ENCODE measurements at places on chromosomes 6 and 20.

DNA sequence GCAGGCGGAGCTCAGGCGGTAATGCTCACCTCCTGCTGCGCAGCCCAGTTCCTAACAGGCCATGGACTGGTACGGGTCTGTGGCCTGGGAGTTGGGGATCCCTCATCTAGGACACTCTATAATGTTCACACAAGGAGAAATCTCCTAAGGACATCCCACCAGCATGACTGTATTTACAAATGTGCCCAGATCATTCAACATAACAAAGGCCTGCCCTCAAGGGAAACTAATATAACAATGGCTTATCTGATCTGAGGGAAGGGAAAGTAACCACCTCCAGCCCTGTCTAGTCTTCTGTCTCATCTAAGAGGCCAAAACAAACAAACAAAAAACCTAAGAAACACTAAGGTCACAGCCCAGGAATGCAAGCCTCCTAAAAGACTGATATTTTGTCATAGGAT, 232.8 kb downstream of the RNGTT start:
- H3K4me1 ChIP-seq = peaks cover 4% of the 10 kb centered on the region
- peaks cover 2% of the 10 kb centered on the region for H3K36me3 ChIP-seq
- no peak for DNase-seq
- H3K27me3 ChIP-seq = no peaks in the 10 kb centered on the region
- no peak overlapping the region for H3K4me3 ChIP-seq

DNA sequence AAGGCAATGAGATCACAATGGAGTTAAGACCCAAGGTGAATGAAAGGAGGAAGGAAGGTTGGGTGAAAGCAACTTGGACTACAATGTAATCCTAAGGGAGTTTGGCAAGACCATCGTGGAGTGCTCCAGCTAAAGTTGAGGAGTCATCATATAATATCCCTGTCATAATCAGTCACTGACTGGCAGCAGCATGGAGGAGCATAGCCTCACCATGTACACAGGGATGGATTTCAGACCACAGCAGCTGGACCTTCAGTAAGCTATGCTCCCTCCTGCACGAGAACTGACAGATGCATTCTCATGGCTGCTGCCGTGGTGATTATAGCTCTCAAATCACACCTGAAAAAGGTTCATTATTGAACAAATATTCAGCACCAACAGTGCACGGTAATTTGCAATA, 43.0 kb downstream of the GOPC start:
- DNase-seq = no peak
- H3K4me3 ChIP-seq = no peak overlapping the region
- no peaks in the 10 kb centered on the region for H3K27me3 ChIP-seq
- H3K4me1 ChIP-seq = no peaks in the 10 kb centered on the region

DNA sequence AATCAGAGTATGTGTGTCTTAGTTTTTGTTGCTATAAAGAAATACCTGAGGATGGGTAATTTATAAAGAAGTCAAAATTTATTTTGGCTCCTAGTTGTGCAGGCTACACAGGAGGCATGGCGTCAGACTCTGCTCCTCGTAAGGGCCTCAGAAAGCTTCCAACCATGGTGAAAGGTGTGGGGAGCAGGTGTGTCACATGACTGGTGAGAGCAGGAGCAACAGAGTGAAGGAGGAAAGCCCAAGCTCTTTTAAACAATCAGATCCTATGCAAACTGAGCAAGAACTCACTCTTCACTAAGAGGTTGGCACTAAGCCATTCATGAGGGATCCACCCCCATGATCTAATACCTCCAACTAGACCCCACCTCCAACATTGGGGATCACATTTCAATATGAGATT, 1524.3 kb downstream of the HACE1 start:
- no peak overlapping the region for H3K27ac ChIP-seq
- DNase-seq = no peak
- H3K4me3 ChIP-seq = no peak overlapping the region
- H3K27me3 ChIP-seq = no peaks in the 10 kb centered on the region
- no peaks in the 10 kb centered on the region for H3K36me3 ChIP-seq

- H3K4me3 ChIP-seq = no peak overlapping the region
- no peaks in the 10 kb centered on the region for H3K27me3 ChIP-seq
- no peak for DNase-seq
Observed at GRCh38 chr6:5036269-5036668, 32.4 kb upstream of the RPP40 start.
